ENCODE measurements at places on chromosomes 6 and 20.

DNA sequence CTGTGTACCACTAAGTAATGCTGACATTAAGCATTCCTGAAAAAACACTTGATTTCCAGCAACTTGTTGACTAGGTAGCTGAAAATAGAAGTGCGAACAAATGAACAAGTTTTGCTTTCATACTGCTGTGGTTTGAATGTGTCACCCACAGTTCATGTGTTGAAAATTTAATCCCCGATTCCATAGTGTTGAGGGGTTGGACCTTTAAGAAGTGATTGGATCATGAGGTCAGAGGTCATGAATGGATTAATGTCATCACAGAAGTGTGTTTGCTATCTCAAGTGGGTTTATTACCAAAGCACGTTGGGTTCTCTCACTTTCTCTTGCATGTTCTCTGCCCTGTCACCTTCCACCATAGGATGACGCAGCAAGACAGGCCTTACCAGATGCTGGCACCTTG, 568.5 kb downstream of the UTRN start:
- DNase-seq = no peak

DNA sequence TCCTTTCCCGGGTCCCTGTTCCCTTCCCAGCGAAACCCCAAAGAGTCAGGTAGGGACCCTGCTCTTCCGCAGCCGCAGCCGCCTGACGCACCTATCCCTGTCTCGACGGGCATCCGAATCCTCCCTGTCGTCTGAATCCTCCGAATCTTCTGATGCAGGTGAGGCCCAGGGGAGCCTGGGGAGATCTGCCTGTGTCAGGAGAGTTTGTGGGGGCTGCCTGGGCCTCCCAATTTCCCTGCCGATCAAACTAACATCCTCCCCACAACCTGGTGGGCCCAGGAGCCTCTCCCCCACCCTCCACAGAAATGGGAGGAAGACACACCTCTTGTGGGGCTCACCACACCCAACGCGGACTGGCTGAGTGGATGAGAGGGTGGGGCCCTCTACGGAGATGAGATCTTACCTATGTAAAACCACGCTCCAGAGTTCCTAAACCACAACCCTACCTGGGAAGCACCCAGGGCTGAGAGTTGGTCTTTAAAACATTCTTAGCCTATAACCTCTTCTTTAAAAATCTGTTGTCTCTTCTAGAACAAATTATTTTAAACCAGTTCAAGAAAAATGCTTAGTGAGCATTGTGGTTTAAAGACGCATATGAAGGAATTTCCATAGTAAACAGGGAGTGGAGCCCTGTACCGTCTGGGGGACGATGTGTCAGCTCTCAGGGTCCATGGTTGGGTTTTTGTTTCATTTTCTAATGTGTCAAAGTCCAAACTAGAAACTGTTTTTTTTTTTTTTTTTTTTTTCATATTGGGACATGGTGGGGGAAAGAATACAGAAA, 1.7 kb downstream of the CDC25B start:
- no peak for DNase-seq

GRCh38 chr20:33005132-33005566, 916 bp upstream of the SUN5 start:
- no peak for DNase-seq

- DNase-seq = no peak
These were observed 48.9 kb downstream of the RNASET2 start for GRCh38 chr6:166907373-166907841.

- no peak for DNase-seq
These were observed 60.8 kb upstream of the HBS1L start for GRCh38 chr6:135115411-135115810.

Measured in NCI-H2081 (cell line).